ENCODE measurements at places on chromosomes 5 and 9.
A peak's percentile ranks its signal among the peaks of the same experiment; 100 is the strongest.

GRCh38 chr5:38752622-38753021 lies 93.2 kb upstream of the OSMR start:
- no peak for DNase-seq

DNA sequence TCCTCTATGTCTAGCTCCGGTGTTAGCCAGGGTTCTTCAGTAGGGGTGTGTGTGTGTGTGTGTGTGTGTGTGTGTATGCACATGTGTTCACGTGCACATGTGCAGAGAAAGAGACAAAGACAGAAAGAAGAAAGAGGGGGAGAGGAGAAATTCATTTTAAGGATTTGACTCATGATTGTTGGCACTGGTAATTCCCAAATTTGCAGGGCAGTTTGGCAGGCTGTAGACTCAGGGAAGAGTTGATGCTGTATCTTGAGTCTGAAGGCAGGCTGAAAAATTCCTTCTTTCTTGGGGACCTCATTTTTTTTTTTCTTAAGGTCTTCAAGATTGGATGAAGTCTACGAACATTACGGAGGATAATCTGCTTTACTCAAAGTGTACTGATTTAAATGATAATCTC lies 335.7 kb downstream of the NSG2 start:
- no peak for DNase-seq

GRCh38 chr5:177133853-177134696 lies 502 bp downstream of the NSD1 start:
- DNase-seq = peak; percentile 35

GRCh38 chr9:121566481-121567465 lies 67.1 kb upstream of the GGTA1 start:
- no peak for DNase-seq

DNA sequence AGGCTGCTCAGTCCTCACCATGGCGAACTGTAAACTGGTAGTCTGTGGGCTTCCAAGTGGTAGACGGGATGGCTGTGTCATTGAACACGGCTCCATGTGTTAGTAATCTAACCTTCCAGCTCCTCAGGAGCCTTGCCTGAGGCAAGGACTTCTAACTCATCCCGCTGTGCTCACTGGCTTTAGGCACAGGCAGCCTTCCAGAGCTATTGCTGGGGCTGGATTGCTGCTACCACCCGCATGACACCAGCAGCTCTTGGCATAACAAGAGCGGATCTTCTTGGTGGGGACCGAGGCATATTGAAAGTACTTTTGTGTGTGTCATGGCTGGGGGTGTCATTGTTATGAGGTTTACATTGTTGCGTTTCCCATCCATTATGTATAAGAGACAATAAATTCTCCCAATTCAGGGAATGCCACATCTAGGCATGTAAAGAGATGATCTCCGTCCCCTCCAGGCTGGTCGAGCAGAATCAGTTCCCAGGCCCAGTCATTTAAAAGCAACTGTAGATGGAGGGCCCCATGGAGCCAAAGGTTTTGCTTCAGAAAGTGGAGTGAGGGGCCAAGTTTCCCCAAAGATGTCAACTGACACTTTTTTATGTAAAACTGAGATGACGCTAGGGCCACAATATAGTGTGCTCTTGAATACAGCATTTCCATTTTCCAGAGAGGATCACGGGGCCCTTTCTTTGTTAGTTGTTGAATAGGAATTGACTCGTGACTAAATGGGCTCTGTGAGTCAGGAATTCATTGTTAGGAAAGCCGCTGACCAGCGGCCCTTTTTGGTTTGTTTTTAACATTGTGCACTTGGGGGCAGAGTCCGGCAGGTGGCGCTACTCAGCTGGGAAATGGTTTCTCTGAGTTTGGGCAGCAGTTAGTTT lies 759.5 kb downstream of the TAF11L14 start:
- DNase-seq = peak; percentile 26

- peak; percentile 21 for DNase-seq
Observed at GRCh38 chr5:32538031-32538547, 47.3 kb upstream of the SUB1 start.

DNA sequence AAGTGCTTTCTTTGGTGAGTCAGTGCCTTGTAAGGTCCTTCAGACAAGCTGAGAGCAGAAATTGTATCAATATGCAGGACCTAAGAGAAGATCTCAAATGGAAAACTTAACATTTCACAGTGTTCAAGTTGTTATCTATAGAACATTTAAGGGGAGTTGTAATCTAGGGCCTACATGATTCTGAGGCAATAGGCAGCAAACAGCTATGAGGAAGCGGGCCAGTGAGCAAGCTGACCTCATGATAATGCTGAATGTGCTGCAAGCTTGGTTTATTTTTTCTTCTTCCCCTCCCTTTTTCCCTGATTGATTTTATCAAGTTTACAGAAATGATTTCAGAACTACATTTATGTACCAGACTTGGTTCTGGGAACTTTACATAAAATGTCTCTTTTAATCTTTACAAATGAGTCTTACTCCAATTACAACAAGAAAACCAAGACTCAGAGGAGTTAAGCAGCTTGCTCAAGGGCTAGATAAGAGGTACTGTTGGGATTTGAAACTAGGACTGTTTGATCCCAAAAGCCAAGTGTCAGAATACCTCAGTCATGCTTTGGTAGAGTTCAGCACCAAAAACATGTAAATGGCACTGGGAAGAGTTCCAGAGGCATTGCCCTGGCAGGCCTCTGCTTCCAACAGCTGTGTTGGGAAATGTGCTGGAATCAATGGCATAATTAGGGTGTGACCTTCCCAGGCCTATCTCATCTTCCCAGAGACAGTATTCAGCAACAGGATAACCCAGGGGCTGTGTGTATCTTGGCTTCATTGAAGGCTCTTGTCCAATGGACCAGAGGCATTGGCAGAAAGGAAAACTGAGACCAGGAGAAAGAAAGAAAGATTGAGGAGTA lies 130.1 kb downstream of the LRRC70 start:
- DNase-seq = no peak

- DNase-seq = no peak
Observed at GRCh38 chr9:138052322-138052615, 174.7 kb downstream of the CACNA1B start.

GRCh38 chr5:136260656-136261055 lies 67.7 kb upstream of the SMIM32 start:
- no peak for DNase-seq

- DNase-seq = no peak
Observed at GRCh38 chr9:89149726-89150125, 28.9 kb downstream of the SHC3 start.

DNA sequence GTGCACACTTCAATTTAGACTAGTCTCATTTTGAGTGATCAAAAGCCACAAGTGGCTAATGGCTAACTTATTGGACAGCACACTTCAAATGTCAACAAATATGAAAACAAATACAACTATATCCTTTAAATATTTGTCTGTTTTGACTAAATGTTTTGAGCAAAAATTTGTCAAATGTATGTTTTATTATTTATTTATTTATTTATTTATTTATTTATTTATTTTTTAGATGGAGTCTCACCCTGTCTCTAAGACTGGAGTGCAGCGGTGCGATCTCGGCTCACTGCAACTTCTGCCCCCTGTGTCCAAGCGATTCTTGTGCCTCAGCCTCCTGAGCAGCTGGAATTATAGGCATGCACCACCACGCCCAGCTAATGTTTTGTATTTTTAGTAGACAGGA lies 1392.1 kb upstream of the WWC1 start:
- DNase-seq = no peak

GRCh38 chr5:97119007-97119390 lies 23.4 kb downstream of the LIX1 start:
- no peak for DNase-seq

DNA sequence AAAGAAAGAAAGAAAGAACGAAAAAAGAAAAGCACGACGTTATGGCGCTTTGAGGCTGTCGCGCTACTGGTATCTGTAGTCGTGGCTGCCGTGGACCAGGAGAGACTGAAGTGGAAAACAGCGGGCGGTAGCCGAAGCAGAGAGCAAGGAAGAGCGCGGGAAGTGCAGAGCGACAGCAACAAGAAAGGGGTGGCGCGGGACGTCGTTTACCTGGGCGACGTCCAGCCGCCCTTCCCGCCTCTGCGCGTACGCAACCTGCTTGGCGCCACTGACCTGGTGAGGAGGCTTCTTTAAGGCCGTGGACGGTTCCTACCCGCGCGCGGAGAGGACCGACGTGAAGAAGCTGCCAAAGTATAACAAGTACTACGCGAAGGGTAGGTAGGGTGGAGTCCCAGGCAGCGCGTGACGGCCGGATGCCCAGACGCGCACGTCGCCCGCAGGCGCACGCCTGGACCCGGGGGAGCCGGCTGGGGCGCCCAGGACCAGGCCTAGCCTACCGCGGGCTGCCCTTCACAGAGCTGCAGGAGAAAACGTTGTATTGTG lies 15.4 kb downstream of the CCL28 start:
- DNase-seq = peak; percentile 51

- no peak for DNase-seq
Observed at GRCh38 chr5:147068998-147069397, 165.8 kb upstream of the STK32A start.

GRCh38 chr5:137791799-137792198 lies 37.6 kb upstream of the HNRNPA0 start:
- no peak for DNase-seq

GRCh38 chr9:136531904-136532798 lies 13.7 kb downstream of the NOTCH1 start:
- DNase-seq = no peak

- DNase-seq = no peak
Observed at GRCh38 chr9:116656501-116656971, 30.6 kb upstream of the TRIM32 start.

DNA sequence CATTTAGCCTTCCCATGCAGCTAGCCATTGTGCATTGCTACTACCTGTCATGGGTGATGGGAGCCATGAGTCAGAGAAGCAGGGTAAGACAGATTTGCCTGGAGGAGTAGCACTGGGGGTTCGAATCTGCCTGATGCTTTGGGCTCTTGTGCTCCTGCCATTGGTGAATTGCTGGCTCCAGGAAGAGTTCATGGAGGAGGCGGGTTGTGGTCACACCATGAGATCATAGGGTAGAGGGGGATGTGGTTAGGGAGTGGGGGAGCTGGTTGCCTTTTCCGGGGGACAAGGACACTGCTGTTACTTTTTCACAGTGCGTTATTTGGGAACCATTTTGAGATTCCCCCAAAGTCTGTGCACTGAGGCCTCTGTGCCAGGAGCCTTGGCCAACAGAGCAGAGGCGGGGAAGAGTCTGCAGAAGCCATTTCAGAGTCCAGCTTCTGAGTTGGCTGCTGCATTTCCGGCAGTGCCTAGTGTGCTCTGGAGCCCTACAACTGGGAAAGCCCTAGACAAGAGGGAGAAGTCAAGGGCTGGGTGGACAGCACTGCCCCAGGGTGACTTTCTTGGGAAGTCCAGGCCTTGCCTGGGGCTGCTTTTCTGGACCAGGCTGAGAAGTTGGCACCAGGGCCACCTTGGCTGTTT lies 6.2 kb downstream of the ANGPTL2 start:
- no peak for DNase-seq

DNA sequence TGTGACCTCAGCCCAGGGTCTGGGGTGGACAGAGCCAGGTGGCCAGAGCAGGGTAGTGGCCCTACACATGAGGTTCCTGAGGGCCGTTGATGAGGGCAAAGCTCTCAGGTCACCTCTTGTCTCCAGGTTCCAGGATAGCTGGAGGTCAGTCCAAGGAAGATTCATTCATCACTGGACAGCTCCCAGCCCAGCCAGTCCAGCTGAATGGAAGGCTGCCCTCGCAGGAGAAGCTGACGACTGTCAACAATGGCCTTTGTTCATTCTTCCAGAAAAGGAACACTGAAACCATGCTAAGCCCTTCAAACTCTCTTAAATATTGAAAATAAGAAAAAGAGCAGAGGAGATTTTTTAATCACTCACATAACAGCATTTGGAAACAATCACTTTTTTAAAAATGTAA lies 169.7 kb upstream of the TBCA start:
- no peak for DNase-seq

DNA sequence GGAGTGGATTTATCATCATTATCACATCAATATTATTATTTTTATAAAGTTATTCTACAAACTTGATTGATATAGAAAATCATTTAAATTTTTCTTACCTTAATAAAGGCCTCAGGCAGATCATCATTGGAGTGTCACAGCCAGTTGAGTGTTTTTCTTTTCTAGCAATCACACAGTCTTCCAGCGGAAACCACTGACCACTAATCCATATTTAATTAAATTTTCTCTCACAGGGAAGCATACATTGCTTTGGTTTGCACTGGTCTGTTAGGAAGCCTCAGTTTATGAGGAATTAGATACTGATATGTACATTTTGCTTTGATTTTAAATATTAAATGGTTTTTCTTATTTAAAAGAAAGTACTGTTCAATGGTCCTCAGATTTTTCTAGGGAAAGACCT lies 6.7 kb downstream of the SPZ1 start:
- no peak for DNase-seq

GRCh38 chr9:119391878-119392277 lies 22.6 kb upstream of the BRINP1 start:
- no peak for DNase-seq

- DNase-seq = no peak
Observed at GRCh38 chr9:86955561-86955960, 8.3 kb upstream of the GAS1 start.

- no peak for DNase-seq
Observed at GRCh38 chr9:6024035-6024554, 8.7 kb upstream of the RANBP6 start.

DNA sequence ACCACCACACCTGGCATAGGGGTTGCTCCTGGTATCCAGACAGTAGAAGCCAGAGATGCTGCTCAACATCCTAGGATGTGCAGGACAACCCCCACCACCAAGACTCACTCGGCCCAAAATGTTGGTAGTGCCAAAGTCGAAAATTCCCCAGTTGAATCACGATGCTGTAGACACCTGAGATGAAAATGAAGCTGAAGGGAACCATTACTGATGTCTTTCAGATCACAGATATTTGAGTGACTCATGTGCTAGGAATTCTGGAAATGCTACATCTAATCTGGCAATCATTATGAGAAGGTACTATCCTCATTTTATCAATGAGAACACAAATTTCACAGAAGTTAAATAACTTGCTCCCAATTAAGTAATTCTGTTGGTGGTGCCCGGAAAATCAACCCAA lies 21.0 kb upstream of the UBE2QL1 start:
- no peak for DNase-seq

DNA sequence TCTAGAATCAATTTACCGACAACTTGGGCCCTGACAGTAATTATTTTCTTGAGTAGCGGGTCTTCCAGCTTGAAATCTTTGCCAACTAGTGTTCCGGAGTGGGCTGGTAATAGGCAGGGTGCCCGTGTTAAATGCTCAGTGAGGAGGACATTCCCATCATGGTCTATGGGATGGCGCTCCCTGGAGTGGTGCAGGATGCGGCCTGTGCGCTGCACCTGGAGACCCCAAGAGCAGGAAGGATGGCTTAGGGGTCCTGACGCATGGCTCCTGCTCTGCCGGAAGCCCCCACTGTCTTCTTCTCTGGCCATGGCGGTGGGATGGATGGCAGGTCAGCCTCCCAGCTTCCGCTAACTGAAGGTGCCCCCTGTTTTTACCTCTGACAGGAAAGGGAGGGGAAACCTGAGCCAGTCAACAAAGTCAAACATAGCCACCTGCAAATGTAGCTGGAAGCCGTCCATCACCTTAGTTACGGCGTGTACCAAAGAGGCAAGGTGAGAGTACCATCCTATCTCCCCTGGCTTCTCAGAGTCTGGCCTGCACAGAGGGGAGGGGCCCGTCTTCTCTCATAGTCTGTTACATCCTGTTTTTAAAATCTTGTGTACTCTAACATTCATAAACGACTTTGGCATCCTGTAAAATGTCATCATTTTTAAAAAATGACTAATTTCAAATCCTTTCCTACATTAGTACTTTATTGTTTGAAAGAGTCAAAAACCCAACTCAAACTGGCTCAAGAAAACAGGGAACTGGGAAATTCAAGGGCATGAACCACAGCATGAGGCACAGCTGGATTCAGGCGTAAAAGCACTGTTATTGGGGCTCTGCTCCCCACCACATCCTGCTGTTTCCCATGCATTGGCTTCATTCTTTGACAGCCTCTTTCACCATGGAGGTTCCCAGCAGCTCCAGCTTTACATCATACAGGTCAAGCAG lies 28.5 kb upstream of the UNC5A start:
- no peak for DNase-seq
